NCI-H1694 (cell line): ENCODE measurements at places on chromosomes 5 and 9.

- DNase-seq: no peak
These were observed 34.5 kb downstream of the TXNDC8 start for GRCh38 chr9:110303133-110303532.

DNA sequence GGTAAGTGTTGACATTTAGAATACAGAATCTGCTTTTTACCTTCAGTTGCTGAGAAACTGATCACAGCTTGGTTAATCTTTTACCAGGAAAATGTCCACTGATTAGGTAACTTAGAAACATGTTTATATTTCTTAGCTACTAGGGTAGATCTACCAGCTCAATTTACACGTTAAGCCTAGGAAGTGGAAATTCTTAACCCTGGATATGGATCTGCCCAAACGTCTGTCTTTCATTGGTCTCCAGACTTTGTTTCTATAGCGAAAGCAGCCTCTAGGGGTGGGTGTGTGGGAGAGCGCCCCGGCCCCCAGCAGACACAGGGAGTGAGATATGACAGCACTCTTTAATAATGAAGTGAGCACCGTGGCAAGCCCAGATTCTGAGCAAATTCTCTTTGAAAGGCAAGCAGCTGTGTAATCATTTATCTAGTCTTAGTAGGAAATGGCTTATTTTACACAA lies 141.6 kb upstream of the ZNF608 start:
- DNase-seq: no peak

GRCh38 chr5:40775085-40775845 lies 19.5 kb upstream of the TTC33 start:
- DNase-seq: no peak

DNA sequence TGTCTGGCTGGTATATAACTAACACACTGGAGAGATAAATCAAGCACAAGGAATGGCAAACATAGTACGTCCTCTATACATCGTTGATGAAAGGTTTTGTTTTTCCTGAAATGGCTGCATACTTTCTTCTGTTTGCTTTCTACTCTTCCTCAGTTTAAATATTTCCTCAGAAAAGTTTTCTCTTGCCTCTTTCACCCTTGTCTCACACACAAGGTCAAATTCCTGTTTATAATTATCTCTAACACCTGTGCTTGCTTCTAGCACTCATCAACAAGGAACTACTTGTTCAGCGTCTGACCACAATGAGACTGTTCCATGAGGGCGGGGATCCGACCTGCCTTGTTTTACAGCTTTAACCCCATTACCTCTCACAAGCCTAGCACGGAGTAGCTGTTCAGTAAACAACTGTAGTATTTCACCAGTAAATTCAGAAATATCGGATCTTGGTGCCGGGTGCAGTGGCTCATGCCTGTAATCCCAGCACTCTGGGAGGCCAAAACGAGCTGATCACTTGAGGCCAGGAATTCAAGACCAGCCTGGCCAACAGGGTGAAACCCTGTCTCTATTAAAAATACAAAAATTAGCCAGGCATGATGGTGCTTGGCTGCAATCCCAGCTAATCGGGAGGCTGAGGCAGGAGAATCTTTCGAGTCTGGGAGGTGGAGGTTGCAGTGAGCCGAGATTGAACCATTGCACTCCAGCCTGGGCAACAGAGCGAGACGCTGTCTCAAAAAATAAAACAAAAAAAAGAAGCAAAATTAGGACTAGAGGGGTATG lies 37.0 kb downstream of the NR6A1 start:
- DNase-seq: no peak

DNA sequence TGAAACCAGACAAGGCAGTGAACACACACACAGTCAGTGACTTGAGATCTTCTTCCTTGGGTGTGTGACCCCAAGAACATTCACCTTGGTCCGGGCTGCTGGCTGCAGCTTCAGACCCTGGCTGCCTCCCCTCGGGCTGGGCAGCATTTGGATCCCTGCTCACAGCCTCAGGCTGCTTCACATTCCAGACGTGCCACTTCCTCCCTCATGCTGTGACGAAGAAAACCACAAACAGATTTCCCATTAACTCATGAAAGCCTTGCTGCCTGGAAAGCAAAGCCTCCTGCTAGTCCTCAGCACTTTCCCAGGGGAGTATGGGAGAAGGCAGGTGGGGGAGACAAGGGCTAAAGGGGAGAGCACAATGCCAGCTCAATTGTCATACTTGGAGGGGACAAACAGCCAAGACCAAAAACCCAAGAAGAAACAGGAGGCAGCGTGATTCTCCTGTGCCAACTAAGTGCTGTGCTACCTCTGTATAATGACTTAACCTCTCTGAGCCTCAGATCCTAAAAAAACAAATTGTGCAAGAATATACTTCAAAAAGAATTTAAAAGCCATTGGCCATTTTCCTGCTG lies 594.6 kb upstream of the BRINP1 start:
- no peak for DNase-seq

- no peak for DNase-seq
These were observed 6.5 kb downstream of the ADAMTS13 start for GRCh38 chr9:133428617-133429101.

DNA sequence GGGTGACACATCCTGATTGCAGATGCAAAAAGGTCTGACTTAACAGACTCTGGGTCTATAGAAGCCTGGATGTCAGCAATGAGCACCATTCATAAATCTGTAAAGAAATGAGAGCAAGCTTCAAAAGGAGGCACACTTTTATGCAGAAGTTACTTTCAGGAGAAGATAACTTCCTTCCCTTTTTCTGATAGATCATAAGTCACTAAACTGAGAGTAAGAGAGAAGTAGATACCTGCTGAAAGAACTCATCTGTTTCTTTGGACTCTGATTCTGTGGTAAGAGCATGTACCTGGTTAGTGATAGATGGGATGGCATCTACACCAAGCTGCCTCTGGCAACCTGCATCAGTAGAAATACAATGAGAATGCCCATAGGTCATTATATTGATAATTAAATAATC lies 525.6 kb downstream of the CETN3 start:
- DNase-seq: no peak

- no peak for DNase-seq
These were observed 4.4 kb upstream of the N4BP3 start for GRCh38 chr5:178108966-178109365.

- DNase-seq: no peak
These were observed 2.9 kb upstream of the SEPTIN8 start for GRCh38 chr5:132779961-132780360.

- DNase-seq: no peak
These were observed 31.3 kb upstream of the HSPA9 start for GRCh38 chr5:138606378-138607064.

GRCh38 chr9:81083854-81084512 lies 605.4 kb downstream of the TLE1 start:
- DNase-seq: no peak

GRCh38 chr9:120902569-120903535 lies 23.7 kb downstream of the TRAF1 start:
- no peak for DNase-seq

DNA sequence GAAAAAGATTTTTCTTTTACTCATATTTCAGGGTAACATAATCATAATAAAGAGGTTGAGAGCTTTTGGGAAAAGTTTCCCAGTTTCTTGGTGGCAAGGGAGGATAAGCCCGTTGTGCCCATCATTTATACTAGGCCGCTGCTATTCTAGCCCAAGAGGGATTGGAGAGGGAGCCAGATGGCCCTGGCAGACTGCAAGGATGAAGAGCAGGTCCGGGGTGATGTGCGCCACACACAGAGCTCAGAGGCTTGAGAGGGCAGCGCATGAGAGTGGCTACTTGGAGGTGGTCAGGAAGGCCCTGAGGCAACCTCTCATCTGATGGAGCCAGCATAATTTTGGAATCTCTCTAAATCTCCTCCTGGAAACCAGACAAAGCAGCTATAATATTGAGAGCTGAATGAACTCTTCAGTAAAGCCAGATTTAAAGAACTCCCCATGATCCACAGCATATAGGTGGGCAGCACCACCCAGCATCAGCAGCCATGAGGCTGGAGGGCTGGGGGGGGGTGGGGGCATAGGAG lies 110.1 kb downstream of the MED27 start:
- DNase-seq: no peak

DNA sequence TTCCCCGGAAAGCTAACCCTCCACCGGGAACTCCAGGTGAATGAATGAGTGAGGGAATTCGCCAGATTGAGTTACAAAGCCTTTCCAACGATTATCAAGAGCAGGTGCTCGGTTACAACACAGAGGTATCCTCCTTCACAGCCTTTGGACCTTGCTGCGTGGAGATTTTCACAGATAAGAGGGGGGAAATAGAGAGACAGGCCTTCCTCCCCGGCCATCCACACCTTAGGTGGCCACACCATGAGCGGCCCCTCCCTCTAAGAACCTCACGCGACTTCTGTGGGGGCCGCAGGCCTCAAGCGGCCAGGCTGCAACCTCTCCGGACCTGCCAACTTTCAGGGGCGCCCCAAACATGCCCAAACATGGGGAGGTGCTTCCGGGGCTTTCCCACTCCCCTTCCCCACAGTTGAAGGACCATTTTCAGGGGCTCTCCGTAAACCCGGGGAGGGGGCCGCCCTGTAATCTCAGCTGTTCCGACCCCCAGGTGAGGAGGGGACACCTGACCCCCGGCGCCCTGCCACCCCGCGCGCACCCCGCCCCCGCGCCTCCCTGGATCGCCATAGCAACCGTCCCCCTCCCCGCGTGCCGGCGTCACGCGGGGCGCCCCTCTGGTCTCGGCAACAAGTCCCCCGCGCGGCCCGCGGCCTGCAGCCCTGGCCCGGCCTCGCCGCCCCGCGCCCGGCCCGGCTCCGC lies 603 bp downstream of the DENND1A start:
- DNase-seq: no peak

DNA sequence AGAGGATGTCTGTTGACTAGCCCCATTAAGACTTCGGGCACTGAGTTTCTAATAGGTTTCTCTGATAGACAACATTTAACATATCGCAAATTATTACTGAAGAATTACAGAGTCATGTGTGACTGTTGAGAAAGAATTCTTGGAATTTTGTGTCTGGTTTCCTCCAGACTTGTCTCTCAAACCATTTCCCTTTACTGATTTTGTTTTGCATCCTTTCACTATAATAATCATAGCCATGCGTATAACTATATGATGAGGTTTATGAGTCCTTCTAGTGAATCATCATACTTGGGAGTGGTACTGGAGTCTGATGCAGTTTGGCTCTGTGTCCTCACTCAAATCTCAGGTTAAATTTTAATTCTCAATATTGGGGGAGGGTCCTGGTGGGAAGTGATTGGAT lies 27.0 kb downstream of the ZNF169 start:
- no peak for DNase-seq
